Putamen (tissue), 1 donor: ENCODE measurements at places on chromosomes 6 and 20.

DNA sequence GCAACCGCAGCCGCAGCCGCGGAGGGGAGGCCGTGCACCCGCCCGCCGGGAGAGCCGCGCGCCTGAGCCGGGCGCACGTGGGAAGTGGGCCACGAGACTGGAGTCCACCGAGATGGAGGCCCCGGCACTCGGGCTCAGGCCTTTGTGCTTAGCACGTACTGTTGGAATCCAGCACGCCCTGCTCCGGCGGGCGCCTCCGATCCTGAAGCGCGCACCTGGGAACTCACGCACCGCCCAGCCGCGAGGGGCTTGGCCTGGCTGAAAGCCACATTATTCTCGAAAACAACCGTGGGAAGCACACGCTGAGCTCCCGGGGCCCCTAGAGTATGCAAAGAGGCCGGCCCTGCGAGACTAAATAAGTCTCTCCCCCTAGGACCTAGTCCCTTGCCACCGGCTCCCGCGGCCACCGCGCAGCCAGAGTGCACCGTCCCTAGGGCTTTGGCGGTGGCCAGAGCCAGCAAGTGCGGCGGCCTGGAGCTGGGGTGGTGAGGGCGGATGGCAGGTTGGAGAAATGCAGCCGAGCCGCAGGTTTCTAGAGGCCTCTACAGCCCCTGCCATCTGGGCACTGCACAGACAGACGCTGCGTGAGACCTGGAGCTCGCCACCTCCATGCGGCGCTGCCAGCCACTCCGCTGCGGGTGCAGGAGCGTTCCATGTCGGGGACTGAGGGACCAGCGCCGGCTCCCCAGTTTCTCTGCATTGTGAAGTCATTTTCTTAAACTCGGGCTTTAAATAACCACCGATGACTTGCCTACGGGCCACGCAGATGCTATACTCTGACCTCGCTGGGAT, 42.0 kb upstream of the LY86 start:
- DNase-seq, result no peak

- DNase-seq, result peak; percentile 92
Measured at GRCh38 chr6:15491255-15491985, 171.4 kb downstream of the DTNBP1 start.

DNA sequence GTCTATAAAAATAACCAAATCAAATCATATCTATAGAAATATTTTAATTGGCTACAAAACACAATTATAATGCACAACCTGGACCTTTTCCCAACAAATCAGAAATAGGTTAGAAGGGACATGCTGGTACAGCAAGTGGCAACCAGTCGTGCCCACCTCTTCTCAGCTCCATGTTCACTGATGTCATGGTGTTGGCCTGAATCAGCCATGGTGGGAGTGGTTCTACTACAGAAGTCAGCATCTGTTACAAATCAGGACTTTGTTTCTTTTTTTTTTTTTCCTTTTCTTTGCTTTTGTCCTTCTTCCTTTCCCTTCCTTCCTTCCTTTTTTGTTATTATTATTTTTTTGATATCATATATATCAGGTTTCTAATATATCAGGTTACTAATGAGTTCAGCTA, 91.2 kb downstream of the RALGAPA2 start:
- DNase-seq, result no peak

DNA sequence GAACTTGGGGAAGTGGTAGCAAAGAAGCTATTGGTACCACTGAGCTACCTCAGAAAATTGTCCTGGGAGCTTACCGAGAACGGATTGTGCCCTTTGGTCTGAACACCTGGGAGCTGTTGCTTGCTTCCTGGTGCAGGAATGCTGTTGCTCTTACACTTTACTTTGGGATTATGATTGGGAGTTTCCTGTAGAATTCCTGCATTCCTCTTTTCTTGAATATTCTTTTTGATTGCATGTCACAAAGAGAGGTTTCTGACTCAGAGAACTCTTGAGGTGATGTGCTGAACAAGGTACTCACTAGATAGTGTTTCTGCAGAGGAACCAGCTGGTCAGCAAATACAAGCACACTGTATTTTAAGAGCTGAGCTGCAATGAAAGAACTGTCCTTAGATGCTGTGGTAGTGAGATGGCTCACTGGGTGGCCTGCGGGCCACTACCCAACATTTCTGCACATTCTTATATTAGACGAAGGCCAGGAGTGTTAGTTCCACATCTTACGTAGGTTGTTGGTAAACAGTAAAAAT, 35.0 kb downstream of the LRRC1 start:
- DNase-seq, result no peak

DNA sequence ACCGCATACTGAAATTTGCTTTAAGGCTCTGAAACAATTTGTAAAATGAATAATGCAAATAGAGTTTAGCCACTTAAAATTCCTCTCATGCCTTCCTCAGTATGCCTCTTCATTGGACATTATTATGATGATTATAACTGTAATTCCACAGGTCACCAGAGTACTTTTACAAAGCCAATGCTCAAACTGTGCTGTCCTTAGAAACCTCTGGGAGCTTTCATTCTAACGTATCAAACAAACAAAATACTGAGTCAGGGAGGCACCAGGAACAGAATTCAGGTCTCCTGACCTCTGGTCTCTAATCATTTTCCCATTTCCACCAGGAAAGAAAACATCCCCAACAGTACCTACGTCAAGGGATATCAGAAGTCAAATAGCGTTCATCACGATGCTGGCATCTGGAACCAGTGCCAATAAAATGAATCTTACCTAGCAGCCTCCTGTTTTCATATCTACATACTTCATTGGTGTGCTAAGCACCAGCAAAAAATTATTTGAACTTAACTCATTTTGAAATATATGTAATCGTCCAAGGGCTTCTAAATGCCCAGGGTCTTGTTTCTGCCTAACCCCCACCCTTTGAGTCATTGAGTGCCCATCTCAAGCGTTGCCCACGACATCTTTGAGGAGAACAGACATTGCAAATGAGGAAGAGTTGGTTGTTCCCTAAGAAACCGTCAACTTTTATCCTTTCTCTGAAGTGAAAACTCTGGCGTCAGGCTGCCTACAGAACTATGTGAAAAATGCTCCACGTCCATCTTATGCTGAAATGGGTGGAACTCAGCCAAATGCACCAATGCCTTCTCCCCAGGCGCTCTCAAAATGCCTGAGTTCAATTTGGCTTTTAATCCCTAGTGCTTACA, 37.9 kb downstream of the NEDD9 start:
- no peak for DNase-seq

DNA sequence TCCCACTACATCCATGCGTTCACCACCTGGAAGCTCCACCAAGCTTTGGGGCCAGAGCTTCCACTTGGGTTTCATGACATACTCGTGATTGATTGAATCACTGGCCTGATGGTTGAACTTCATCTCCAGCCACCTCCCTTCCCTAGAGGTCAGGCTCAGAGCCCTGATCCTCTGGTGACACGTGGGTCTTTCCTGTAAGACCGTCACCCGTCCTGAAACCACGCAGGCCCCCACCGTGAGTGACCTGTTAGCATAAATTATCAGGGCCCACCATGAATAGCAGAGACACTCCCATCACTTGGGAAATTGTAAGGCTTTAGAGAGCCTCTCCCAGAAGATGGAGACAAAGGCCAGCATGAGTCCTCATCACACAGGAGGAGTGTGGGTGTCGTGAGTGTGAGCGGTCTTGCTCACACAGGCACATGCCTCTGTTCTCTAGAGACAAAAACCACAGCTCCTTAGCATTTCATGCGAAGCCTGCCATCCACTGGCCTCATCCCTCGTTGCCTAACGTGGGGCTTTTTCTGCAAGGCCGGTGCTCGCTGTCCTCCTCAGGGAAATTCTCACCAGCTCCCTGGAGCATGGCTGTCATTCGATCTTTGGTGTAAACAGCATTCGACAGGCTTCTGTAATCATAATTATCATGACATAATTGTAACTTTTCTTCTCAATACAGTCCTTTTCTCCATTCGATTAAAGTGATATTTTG, 65.1 kb upstream of the DUSP22 start:
- peak; percentile 14 for DNase-seq

GRCh38 chr6:119594907-119595306, 245.3 kb upstream of the MAN1A1 start:
- no peak for DNase-seq

- DNase-seq, result no peak
Measured at GRCh38 chr20:2203436-2203835, 92.4 kb upstream of the TGM3 start.

- no peak for DNase-seq
Measured at GRCh38 chr6:70686548-70687133, 19.0 kb downstream of the SMAP1 start.
